ENCODE measurements at places on chromosomes 5 and 9.

DNA sequence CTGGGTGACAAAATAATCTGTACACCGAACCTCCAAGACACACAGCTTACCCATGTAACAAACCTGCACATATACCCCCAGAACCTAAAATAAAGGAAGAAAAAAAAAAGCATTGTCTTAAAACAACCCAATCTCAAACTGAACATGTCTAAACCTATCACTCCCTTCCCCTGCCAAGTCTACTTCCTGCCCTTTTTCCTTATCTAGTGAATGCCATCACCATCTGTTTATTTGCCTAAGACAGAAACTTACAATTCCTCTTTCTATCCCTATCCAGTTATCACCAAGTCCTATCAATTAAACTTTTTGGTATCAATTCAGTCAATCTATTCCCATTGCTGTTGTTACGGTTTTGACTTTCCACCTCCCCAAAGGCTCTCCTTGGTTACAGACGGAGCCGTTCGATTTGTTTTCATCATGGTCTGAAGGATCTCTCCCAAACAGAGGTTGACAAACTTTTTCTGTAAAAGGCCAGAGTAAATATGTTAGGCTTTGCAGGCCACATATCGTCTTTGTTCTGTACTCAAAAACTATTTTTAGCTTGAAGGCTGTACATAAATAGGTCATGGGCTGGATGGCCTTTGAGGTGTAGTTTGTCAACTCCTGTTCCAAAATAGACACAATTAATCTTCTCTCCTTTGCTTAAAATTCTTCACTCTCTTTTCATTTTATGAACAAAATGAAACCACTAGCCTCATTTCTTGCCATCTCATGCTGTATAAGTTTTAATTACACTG is 12.1 kb downstream of the NOL8 start:
- DNase-seq, result no peak

- DNase-seq, result no peak
Measured at GRCh38 chr9:83327323-83327722, 210.9 kb downstream of the FRMD3 start.

DNA sequence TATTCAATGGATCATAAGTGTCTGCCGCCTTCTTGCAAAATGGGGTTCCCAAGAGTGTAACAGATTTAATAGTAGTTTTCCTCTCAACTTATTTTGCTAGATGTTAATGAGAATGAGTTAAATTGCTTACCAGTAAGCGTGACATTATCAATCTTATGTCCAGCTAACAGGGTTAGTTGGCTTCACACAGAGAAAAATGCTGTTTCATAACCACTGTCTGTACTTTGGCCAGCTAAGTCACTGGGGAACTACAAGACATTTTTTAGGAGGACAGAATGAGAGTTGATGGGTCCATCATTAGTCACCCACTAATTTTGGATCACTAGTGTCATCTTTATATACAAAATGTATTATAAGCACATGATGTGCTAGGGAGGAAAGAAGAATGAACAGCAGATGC is 1.4 kb downstream of the CDC37L1 start:
- no peak for DNase-seq

DNA sequence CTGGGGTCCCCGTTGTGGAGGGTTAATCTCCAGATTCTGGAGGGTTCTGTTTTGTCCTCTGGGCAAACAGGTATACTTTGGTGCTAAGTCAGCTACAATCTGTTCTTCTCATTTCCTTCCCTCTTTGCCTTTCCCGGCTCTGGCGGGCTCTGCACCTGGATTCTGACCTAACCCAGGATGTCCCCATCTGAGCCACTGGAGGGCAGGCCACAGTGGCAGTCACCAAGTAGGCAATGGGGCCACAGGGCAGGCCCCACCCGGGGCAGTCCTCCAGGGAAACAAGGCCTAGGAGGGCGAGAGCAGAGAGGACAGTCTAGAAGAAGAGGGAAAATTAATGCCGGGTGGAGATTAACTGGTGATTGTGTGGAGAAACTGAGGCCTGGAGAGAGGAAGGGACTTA is 40.4 kb upstream of the HRH2 start:
- DNase-seq, result no peak

GRCh38 chr5:122929001-122929400 is 83.6 kb downstream of the SNX24 start:
- no peak for DNase-seq

DNA sequence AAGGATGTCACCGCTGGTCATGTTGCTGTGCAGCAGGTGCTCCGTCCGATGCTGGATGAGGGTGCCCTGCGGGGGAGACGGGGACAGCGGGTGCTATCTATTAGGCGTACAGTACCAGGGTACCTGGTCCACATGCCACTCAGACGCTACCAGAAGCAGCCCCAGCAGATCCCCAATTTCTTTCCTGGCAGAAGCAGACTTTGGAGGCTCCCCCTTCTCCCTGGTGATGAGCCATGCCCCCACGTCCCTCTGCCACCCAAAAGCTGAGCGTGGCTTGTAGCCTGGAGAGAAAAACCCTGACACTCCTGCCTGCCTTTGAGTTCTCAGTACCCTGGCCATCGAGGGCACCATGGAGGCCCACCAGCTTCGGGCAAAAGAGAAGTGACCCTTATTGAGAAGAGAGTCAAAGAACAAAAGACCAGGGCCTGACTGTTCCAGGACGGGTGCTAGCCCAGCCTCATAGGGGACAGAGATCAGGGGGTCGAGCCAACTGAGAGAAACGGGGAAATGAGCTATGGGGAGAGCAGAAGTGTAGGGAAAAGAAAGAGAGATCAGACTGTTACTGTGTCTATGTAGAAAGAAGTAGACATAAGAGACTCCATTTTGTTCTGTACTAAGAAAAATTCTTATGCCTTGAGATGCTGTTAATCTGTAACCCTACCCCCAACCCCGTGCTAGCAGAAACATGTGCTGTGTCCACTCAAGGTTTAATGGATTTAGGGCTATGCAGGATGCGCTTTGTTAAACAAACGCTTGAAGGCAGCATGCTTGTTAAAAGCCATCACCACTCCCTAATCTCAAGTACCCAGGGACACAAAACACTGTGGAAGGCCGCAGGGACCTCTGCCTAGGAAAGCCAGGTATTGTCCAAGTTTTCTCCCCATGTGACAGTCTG is 62.0 kb upstream of the ZNF354B start:
- DNase-seq, result no peak

DNA sequence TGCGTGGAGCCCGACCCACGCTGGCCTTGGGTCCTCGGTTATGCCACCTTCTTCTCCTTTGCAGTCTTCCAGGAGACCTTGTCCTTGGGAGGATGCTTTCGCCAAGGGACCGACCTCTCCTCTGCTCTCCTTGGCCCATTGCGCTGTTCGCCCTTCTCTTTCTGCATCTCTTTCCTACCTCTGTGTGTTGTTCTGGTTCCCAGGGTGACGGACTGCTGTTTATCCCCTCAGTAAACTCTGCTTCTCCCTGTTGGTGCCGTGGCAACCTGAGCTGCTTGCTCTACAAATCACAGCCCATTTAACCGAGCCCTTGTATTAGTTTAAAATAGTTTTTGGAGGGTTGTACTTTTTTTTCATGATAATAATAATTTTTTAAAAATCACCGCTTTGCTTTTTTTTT is 97.9 kb downstream of the DAPK1 start:
- DNase-seq, result no peak

DNA sequence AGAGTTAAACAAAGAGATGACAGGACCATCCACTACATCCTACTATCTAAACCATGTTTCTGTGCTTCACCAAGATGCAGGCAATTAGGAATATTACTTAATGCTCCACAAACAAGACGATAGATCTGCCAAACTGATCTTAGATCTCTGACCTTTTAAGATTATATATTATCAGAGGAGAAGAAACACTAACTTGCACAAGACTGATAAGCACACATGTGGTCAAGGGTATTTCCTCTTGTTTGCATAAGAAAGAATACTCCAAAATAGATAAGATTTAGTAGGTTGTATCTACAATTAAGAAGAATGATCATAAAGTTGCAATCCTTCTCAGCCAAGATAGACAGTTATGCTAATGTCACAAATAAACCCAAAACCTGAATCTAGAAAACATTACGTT is 601.0 kb upstream of the ACO1 start:
- DNase-seq, result no peak
